ENCODE measurements at places on chromosomes 5 and 9.
A peak's percentile ranks its signal among the peaks of the same experiment; 100 is the strongest.

- DNase-seq = no peak
Measured at GRCh38 chr9:107274096-107274495, 9.0 kb upstream of the RAD23B start.

GRCh38 chr5:68007451-68007850, 208.1 kb upstream of the PIK3R1 start:
- peak; percentile 69 for DNase-seq

DNA sequence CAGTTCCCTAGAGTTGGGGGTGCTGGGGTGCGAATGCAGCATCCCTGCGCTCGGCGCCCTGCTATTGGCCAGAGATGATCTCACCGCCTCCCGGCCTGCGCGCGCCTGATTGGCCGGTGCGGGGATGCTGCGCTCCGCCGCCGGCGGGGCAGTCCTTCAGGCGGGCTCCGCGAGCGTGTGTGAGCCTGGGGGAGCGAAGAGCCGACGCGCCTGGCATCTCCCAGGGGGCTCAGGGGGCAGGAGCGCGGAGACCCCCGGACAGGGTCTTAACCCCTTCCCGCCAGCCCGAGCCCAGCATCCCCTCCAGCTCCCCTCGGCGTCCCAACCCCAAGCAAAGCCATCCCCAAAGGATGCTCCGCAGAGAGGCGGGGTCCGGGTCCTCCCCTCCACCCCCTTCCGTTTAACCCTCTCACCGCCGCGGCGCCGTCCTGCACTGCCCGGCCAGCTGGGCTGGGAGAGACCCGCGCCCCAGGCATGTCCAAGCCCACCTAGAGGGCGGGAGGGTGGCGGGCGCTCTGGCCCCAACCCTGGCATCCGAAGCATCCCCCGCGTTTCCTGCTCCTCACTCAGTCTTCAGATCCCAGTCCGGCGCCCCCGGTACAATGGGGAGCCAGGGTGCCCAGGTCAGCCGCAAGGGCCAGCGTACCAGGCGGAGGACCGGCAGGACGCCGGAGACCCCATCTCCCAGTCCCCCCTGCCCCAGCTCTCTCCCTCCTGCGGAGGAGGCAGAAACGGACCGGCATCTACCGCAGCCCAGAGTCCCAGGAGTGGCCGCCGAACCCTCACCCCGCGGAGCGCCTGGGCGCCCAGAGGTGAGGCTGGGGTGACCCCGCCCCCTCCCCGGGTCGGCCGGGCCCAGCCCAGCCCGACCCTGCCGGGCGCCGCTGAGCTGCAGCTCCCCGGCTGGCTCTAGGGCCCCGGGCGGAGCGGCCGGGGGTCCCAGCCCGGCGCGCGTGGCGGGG, 19.3 kb upstream of the TOR2A start:
- no peak for DNase-seq

DNA sequence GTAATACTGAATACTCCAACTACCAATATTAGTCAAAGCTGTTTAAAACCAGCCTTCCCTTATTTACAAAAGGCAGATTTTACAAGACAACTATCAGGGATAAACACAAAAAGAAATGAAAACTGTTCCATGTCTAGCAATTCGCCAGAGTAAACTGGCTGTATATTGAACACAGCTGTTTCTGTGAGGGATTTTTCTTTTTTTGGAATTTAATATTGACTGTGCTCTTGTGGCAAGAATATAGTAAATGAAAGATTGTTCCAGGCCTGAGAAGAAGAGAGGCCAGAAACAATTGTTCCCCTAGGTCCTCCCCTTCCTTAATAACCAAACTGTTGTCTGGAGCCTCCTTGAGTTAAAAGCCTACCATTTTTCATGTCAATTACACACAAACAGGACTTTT, 188.6 kb downstream of the PDE4D start:
- DNase-seq = no peak

DNA sequence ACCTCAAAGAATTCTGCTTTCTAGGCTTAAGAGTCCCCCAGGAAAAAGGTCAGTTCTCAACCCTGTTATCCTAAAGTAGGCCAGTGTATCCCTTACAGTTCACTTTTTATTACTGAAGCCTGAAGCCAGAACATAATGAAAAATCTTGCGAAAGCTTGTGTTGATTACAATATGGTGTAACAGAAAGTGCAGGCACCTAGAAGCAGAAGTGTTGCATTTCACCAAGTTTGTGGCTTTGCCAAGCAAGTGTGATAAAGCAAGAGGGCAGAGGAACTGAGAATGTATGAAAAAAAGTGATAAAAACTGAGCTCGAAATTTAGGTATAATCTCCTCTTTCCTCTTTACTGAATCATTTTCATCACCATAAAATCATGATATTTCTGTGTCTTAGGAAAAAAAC, 26.2 kb downstream of the AGTPBP1 start:
- no peak for DNase-seq

Measured in astrocyte of the cerebellum (primary cell).